ENCODE measurements at places on chromosomes 1 and 21.

DNA sequence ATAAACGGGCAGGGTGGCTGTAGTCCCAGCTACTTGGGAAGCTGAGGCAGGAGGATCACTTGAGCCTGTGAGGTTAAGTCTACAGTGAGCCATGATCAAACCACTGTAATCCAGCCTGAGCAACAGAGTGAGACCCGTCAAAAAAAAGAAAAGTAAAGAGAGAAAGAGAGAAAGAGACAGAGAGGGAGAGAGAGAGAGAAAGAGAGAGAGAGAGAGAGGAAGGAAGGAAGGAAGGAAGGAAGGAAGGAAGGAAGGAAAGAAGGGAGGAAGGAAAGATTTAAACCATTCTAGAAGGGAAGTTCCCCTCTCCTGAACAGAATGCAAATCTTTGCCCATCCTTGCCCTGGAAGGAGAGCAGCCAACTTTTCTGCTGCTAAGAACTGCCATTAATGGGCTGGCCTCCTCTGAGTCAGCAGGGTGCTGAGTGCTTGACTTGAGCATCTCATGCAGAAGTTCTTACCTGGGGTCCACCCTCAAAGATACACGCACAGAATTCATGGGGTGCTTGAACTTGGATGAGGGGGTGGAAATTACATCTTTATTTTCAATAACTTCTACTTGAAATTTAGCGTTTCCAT is 24.5 kb upstream of the TARDBP start:
- no peak for DNase-seq

DNA sequence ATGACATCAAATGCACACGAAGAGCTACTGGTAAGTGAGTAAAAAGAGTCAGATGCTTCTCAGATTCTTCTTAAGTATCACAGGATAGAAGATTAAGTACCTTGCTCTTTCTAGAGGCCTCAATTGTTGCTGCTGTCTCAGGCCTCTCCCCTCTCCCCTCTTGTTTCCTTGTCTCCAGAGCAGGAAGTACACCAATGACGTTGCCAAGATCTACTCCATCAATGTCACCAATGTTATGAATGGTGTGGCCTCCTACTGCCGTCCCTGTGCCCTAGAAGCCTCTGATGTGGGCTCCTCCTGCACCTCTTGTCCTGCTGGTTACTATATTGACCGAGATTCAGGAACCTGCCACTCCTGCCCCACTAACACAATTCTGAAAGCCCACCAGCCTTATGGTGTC is 21.3 kb upstream of the SARS1 start:
- no peak for DNase-seq

DNA sequence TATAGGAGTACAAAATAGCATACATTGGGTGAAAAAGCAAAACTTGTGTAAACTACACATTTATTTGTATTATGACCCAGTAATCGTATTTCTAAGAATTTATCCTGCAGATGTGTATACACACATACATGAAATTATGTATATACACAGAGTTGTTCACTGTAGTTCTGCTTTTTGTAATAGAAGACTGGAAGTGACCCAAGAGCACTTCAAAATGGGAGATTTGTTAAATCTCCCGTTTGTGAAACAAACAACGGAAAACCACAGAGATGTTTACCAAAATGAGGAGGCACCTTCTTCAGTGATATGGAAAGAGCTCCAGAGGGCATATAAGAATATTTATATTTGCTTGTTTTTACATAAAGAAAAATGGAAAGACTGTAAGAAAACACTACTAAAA is 18.0 kb upstream of the MNDA start:
- no peak for DNase-seq

DNA sequence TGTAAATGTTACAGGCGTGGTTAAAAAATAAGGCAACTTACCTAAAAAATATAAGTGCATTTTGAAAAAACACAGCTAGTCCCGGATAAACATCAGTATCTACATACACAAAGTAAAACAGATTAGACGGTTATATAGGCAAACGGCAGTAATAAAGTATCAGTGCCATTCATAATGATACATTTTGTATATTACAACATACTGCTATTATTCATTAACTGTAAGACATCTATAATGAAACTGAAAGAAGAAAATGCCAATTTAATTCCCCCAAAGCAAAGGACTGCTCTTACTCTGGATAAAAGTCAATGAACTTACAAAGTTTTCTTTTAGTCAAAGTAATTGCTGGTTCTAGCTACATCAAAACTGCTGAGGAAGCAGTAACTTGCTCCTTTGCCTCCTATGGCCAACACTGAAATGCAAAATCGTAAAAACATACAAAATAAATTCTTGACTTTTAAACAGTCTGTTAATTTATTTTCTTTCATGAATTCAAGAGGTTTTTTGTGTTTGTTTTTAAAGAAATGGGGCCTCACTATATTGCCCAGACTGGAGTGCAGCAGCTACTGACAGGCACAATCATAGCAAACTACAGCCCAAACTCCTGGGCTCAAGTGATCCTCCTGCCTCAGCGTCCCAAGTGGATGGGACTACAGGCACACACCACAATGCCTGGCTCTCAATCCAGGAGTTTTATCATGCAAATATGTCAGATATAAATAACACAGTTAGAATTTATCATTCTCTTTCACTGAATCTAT is 23.9 kb downstream of the TMEM50B start:
- no peak for DNase-seq

- no peak for DNase-seq
These were observed 75.0 kb upstream of the DUSP10 start for GRCh38 chr1:221816899-221817298.

GRCh38 chr1:212255705-212256307 is 29.4 kb upstream of the PPP2R5A start:
- no peak for DNase-seq

- no peak for DNase-seq
These were observed 261.5 kb downstream of the SMYD3 start for GRCh38 chr1:246245541-246245940.

DNA sequence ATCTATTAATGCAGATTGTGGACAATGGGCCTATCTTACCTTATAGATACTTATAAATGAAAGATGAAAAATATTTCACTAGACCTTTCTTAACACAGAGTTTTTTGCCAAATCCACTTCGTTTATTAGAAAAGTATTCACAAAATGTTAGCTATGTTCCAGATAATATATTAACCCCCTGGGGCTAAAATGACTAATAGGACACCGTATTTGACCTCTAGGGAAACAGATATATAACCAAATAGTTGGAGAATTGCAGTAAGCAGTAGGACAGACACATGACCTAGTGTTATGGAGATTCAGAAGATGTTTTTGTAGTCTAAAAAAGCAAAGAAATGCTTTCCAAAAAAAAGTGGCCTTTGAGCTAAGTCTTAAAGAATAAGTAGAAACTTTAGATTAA is 106.9 kb downstream of the SEC16B start:
- DNase-seq = no peak

DNA sequence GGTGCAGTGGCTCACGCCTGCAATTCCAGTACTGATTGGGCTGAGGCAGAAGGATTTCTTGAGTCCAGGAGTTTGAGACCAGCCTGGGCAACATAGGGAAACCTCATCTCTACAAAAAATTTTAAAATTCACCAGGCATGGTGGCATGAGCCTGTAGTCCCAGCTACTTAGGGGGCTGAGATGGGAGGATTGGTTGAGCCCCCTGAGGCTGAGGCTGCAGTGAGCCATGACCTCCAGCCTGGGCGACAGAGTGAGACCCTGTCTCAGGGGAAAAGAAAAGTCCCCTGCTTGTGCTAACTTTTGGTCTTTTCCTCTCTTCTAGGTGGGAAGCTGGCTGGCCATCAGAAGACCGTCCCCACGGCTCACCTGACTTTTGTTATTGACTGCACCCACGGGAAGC is 1.6 kb downstream of the SRARP start:
- no peak for DNase-seq

DNA sequence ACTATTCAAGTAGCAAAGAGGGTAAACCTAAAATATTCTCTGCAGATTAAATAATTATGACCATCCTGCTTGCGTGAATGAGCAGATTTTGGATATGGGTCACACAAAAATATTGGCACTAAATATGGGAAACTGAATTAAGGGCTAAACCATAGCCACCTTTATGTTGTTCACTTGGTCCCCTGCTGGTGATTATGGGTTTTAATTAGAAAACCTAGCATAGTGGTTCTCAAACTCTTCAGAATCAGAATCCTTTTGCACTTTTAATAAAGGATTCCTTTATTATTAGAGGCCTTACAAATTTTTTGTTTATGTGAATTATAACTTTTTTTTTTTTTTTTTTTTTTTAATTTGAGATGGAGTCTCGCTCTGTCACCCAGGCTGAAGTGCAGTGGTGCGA is 38.5 kb upstream of the ZNHIT6 start:
- no peak for DNase-seq

- no peak for DNase-seq
These were observed 16.6 kb upstream of the RAP1A start for GRCh38 chr1:111602974-111603373.

DNA sequence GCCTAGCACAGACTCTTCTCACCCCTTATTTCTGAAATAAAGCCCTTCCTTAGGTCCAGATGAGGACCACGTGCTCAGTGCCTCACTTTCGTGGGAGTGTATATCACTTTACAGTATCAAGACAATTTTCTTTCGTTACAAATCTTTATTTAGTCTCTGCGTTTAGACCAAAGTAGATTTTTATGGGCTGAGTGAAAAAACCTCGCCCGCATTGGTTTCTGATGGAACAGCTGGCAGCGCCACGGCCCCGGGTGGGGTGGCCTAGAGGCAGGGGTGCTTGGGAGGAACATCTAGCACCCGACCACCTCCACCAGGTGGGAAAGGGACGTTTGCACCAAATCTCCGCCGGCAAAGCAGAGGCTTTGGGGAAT is 7.6 kb downstream of the SIM2 start:
- DNase-seq = no peak

DNA sequence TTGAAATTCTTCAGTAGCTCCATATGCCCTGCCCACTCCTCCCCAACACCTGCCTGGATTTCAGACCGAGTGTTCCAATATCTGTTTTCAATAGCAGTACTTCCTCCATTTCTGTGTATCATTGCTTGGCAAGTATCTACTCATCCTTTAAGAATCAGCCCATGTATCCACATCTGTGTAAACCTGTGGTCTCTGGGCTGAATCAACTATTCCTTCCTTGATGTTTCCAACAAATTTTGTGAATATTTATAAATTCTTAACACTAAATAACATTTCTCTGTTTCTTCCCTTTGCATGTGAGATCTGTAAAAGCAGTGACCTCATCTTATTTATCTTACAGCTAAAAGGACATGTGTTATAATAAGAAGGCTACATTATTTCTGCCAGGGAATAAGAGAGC is 26.0 kb upstream of the UAP1 start:
- DNase-seq = no peak

- DNase-seq = no peak
These were observed 33.1 kb downstream of the LTN1 start for GRCh38 chr21:28959367-28960099.

DNA sequence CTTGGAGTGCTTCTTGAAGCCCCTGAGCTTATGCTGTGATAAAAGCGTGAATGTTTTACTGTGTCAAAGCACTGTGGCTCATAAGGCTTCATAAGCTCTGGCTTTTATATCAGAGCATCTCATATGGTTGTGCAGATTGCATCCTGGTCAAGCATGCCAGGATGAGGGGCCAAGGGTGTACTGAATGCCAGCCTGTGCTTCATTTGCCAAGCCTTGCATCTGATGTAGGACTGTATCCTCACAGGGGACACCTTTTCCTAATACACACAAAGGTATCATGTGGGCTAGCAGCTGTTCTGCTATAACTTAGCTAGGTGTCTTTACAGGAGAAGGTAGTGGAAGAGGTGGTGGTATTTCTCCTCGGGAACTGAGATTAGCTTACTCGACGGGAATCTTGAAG is 134.7 kb downstream of the ST6GALNAC3 start:
- DNase-seq = no peak

- no peak for DNase-seq
These were observed 35.3 kb upstream of the DNASE2B start for GRCh38 chr1:84363019-84363418.

DNA sequence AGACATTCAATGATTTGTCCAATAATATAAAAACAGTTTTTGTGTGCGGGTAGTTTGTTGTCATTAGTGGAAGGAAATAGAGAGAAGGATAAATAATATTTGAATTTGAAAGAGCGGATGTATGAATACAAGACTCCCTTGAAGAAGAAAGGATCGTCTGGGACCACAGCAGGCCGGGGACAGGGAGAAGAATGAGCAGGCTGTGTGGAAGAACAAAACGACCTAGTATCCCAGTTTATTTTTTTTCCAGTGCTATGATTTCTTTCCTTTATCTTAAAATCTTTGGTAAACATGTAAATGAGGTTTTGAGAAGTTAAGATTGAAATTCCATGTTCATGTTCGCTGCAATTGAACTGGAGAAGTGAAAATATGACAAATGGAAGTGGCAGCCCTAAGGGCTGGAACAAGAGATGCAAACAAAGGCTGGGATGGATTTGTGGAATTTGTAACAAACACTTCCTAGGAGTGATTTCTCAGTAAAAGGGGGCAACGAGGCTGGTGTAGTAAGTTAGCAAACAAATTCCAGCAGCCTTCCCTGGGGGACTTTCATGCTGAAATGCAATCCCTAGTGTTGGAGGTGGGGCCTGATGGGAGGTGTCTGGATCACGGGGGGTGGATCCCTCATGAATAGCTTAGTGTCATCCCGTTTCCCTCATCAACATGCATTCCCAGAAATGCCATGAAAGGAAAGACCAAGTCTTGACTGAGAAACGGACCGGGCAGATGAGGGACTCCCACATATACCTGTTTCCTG is 10.2 kb upstream of the IFI16 start:
- no peak for DNase-seq

DNA sequence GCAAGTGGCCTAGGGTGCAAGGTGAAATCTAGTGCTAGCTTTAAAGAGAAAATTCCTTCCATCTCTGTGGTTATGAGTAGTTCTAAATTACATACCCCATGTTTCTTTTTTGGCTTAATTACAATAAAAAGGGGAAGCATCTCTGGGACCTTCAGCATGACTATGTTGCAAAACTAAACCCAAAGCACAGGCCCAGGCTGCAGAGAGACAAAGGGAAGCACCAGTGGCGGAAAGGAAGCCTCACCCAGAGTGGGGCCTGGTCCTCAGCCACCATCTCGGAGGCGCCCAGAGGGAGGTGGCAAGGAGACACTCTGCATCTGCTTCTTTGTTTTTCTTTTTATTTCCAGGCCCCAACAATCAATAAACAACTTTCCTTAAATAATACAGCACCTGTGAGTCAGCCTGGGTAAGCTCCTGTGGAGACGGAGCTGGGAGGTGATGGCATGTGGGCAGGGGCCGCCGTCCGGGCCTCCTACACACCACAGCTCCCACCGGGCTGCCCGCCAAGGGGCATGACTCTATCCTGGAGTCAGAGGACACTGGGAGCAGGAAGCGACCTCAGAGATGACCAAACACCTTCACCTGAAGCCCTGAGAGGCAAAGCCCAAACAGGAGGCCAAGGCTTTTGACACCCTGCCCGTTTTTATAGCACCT is 21.7 kb downstream of the ITPKB start:
- no peak for DNase-seq

- no peak for DNase-seq
These were observed 201.5 kb downstream of the HS2ST1 start for GRCh38 chr1:87115891-87116290.

- DNase-seq = no peak
These were observed 7.7 kb upstream of the DMBX1 start for GRCh38 chr1:46481961-46482360.

GRCh38 chr1:85888921-85889320 is 180.7 kb upstream of the ZNHIT6 start:
- DNase-seq = no peak

GRCh38 chr1:195806060-195806459 is 802.2 kb downstream of the KCNT2 start:
- DNase-seq = no peak

- DNase-seq = no peak
These were observed 203.5 kb upstream of the ZNHIT6 start for GRCh38 chr1:85911742-85912141.
